Trophoblast cell (in vitro differentiated cells and primary cell): ENCODE measurements at places on chromosomes 16 and 17.

GRCh38 chr16:26015776-26016175 is 324.0 kb downstream of the HS3ST4 start:
- no peak overlapping the region for H3K27ac ChIP-seq
- no peaks in the 10 kb centered on the region for H3K27me3 ChIP-seq
- no peak for DNase-seq
- no peaks in the 10 kb centered on the region for H3K4me1 ChIP-seq
- no peak overlapping the region for H3K4me3 ChIP-seq

DNA sequence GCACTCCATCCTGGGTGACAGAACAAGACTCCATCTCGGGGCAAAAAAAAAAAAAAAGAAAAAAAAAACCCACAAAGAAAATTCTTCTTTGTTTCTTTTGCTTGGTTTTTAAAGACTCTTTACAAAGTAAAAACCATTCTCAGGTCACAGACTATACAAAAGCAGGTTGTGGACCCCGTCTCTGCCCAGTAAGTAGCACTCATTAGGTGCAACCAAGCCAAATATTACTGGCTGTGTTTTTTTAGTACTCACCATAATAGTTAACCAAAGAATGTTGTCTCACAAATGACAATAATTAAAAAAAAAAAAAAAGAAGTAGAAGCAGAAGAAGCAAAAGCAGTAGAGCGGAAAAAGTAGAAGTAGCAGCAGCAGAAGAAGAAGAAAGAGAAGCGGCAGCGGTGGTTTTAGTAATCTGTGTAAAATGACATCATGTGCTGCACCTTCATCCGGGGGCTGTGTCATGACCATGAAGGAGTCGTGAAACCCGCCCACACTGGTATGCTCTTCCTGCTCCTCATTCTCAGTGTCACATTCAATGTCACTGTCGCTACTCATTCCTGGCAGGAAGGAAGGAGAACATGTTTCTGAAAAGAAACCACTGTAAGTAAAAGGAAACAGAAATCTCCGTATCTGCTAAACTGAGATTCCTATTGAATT is 105.4 kb downstream of the TRIM37 start:
- H3K27ac ChIP-seq = no peak overlapping the region
- peaks cover 4% of the 10 kb centered on the region for H3K36me3 ChIP-seq
- H3K4me3 ChIP-seq = no peak overlapping the region
- peak; percentile 82 for DNase-seq
- no peaks in the 10 kb centered on the region for H3K27me3 ChIP-seq

DNA sequence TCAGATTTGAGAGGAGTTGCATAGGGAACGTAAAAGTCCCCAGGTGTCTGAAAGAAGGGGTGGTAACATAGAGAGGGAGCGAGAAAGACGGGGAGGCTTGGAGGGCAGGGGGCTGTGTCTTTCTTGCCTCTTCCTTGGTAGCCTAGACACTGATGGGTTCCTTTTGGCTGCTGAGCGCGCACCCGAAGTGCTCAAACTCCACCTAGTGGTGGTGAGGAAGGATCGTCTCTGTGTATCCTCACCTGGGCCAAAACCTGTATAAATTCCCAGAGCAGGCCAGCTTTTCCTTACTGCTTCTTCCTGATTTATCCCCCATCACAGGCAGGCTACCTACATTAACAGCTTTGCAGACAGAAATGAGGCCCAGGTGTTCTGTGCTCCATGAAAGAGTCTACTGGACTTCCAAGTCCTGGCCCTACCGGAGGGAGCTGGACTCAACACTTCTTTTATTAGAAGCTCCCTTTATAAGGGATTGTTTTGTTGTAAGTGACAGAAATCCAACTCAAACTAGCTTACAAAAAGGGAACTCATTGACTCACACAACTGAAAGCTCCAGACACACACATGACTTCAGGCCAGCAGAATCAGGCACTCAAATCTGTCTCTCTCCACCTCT is 5.5 kb upstream of the SLC25A35 start:
- no peak overlapping the region for H3K4me3 ChIP-seq
- H3K27ac ChIP-seq = no peak overlapping the region
- no peaks in the 10 kb centered on the region for H3K36me3 ChIP-seq
- DNase-seq = peak; percentile 62

- H3K4me3 ChIP-seq = no peak overlapping the region
- no peaks in the 10 kb centered on the region for H3K36me3 ChIP-seq
- no peak for DNase-seq
- no peaks in the 10 kb centered on the region for H3K4me1 ChIP-seq
Observed at GRCh38 chr16:64153718-64154117, 968.1 kb downstream of the CDH11 start.

GRCh38 chr16:89574681-89575246 is 794 bp upstream of the CPNE7 start:
- peak overlapping the region; percentile 58 for H3K27ac ChIP-seq
- H3K36me3 ChIP-seq = no peaks in the 10 kb centered on the region
- H3K4me3 ChIP-seq = no peak overlapping the region
- H3K27me3 ChIP-seq = peaks cover 29% of the 10 kb centered on the region
- H3K4me1 ChIP-seq = peaks cover 14% of the 10 kb centered on the region

DNA sequence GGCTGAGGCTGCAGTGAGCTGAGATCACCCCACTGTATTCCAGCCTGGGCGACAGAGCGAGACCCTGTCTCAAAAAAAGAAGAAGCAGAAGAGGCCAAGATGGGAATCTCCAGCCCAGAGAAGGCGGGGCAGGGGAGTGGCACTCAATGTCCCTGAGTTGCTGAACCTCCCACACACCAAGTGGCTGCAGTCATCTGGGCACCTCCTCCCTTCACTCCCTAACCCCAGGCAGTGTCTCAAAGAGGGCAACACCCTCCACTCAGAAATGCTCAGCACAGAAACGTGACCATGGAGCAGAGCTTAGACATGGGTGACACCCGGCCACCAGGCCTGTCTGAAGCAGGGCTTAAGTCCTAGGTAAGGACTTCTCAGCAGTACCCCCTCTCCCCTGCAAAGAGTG is 36.3 kb upstream of the BCAR1 start:
- H3K4me3 ChIP-seq = no peak overlapping the region
- peaks cover 5% of the 10 kb centered on the region for H3K36me3 ChIP-seq
- peaks cover 4% of the 10 kb centered on the region for H3K4me1 ChIP-seq

DNA sequence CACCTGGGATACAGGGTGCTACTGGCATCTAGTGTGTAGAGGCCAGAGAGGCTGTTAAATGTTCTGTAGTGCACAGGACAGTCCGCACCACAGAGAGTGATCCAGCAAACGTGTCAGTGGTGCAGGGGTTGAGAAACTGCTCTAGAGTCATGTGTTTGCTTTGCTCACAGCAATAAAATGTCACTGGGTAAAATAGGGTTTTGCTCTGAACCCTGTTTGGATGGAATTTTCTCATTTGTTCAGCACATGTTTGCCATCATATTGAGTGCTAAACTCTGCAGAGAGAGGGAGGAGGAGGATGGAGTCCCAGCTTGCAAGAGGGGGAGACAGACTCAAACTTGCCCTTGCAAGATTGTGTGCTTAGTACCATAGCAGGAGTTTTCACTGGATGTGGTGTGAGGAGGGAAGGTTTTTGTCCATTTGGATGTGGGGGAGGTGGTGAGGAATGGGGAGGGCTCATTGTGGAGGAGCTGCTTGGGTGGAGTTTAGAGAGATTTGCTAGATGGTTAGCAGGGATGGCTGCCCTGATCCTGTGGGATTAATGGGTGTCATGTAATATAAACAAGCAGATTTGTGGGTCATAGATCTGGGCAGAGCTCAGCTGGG is 11.8 kb downstream of the PLCG2 start:
- H3K27ac ChIP-seq = no peak overlapping the region
- H3K4me1 ChIP-seq = peaks cover 3% of the 10 kb centered on the region
